ENCODE measurements at places on chromosomes 3 and 15.
A peak's percentile ranks its signal among the peaks of the same experiment; 100 is the strongest.

DNA sequence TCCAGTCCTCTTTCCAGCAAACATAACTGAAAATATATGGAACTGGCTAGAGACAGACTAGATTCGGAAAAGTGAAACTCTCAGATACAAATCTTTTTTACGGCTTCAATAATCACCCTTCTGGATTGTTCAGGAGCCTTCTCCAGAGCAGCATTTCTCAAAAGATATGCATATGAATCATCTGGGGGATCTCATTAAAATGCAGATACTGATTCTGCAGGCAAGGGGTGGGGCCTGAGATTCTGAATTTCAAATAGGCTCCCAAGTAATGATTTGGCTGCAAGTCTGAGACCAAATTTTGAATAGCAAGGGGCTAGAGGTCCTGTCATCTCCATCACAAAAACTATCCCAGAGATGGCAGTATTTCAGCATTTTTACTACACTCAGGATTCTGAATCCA lies 165.4 kb downstream of the CTNNB1 start:
- DNase-seq: no peak

DNA sequence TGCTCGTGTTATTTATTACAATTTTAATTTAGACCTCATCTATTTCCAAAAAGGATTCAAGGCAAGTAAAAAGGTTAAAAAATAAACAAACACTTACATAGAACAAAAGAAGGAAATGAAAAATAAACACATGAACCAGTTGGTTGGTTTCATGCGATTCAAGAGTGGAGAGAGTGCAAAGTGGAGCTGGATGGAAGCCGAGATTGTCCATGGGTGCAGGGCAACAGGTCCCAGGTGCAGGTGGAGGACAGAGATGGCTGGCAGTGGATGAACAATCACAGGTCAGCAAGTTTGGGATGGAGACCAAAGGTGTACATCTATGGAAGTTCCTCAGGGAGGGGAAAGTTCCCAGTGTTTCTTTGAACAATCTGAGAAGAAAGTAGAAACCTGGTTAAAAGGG lies 11.6 kb upstream of the SEMA5B start:
- DNase-seq: no peak

GRCh38 chr3:15781131-15781530 lies 16.6 kb downstream of the ANKRD28 start:
- DNase-seq: no peak

DNA sequence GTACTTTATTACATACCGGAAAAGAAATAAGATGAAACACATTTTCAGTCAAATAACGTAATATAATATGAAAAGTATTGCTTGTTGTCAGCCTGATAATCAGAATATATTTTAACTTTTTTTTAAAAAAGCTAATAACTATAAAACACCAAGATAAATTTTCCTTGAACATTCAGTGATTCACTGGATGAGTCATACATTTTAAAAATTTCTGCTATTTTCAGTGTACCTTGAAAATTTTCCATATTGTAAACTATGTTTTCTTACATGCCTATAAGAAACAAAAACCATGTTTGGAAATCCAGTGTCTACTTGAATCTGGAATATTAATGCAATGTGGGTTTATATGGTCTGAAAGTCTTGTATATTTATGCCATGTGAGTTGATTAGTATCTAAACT lies 36.3 kb upstream of the MEIS2 start:
- peak; percentile 37 for DNase-seq

DNA sequence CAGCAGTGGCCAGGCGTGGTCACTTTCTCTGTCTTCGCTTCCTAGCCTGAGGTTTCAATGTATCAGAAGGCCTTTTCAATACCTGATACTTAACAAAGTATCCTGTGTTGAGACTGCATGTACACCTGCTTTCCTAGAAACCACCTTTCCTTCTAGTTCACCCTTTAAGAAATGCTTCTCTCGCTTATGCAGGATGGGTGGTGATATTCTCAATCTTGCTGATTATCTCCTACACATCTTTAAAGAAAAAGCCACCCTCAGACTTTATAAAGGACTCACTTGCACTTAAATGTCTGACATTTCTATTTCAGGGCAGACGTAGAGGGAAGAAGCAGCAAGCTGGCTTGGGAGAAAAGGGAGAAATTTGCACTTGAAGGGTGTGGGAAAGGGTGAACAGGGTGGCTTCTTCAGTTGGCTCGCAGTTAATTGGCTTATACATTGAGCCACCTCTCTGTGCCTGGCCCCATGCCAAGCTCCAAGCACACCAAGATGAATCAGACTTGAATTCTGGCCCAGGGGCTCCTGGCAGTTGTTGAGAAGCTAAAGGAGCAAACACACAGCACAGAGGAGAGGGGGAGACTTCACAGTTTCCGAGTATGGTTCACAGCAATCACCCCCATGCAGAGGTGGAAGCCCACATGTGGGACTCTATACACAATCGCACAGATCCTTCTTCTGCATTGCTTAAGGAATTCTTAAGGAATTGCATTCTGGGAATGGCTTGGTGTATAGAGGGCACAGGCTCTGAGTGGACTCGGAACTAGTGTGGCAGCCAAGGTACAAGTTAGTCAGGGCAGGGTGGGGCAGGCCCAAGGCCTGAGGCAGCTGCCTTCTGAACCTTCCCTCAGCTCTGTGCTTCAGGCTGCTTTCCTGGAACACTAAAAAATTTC lies 1.3 kb downstream of the ARL6IP5 start:
- peak; percentile 97 for DNase-seq

DNA sequence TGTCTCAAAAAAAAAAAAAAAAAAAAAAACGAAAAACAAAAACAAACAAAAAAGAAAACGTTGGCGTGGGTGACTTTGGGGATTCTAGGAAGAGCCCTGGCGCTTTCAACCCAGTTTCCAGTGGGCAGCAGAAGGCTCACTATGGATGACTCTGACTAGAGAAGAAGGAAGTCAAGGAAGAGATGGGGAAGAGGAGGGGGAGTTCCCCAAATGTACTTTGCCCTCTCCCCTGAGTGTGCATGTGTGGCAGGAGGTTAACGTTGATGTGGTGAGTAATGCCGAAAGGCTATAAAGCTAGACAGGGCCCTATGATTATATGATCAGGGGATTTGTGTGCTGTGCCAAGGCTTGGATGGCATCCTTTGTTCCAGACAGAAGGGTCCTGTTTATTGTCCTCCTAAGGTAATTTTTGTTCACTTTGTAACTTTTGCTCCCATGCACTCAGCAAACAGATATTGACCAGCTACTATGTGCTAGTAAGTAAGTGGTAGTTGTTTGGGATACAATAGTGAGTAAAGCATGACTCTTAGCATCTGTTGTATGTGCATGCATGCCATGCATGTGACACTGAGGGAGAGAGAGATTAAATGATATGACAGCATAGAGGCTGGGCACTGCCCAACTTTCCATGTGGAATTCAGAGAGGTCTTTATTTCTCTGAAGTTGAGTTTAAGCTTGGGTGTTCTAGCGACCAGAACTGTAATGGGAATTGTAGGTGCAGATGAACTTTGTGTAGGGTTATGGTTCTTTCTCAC lies 750 bp upstream of the HHLA2 start:
- DNase-seq: no peak

GRCh38 chr3:52440671-52441070 lies 4.2 kb downstream of the SEMA3G start:
- DNase-seq: no peak

DNA sequence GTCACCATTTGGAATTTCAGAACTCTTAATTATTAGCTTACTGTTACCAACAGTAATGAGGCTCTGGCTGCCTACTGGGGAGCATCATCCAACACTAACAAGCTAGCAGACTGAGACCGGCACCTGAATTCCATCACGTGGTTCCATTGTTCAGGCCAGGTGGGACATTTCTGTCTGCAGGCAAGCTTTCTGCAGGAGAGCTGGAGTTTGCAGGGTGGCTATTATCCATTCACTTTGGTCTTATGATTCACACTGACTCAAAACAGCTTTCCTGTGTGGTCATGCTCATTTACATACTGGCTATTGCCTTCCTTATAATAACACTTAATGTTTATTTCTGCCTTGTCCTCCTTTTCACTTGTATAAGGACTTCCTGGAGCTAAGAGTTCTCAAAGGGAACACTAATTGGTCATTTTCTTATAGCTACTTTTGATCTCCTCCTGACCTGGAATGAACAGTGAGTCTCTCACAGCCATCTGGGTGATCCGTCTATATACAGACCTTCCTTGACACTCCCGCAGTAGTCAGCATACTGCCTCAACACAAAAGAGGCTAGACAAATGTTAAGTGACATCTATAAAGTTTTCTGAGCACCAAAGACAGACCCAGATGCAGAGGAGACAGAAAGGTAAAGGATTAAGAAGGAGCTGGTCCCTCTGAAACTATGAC lies 695.4 kb downstream of the FHIT start:
- no peak for DNase-seq

DNA sequence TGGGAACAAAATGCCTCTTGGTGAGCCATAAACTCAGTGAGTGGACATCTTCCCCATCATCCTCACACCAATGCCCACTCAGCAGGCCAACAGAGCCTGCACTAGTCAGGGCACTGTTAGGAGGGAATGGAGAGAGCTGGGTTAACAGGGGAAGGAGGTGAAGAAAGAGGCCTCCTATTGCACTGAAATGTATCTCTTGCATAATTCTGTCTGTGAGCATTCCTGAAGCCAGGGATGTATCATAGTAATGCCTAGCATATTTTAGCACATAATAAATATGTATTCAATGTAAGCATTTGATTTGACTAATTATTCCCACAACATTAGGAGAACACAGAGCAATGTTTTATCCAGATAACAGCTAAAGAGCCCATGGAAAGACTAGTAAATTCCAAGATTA lies 81.2 kb downstream of the ANO10 start:
- peak; percentile 54 for DNase-seq

DNA sequence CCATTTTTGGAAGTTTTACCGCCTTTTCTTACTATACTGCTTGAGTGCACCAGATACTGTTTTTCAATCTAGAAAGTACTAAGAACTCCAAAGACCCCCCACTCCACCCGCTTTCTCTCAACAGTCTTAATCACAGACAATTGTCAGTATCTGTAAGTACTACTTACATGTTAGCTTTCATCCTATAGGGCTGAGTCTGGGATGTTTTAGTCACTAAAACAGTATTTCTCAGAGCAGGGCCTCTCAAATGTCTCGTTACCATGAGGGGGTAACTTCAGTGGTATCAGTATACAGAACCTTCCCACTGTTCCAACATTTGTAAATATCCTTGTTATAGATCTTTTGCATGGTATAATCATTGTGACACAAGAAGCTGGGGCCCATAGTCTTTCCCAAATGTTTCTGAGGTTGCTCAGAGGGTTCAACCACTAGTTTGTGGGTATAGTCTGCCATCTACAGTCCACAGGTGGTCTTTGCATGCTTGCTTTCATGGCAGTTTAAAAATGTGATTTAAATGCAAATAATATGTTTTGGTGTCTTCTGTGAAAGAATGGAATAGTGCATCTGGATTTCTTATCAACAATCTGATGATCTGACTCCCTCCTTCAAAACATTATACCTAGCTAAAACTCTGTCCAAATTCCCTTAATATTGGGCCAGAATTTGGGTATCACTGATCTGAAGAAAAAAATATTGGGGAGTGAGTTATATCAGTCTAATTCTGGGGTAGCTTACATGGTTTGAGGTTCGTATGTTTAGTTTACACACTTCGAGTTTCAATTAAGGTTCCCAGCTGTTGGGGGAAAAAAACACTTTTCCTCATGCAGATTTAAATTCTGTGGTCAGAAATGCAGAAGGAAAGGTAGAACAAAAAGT lies 18.0 kb upstream of the DNAJC13 start:
- DNase-seq: peak; percentile 84

DNA sequence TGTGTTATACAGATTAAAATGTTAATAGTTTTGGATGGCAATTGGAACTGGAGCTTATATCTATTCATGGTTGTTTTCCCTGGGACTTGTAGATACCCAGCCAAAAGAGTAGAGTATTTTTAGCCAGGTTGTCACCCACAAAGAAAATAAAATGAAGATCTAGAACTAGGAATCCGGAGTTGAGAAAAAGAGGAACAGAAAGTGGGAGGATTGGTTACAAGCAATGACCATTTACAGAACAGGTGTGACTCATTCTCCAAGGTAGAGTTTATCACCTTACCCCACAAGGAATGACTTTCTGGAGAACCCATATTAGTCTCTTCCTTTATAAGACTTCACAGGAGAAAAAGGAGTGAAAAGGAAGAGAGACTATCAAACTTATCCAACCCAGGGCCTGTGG lies 99.8 kb downstream of the TMEM108 start:
- DNase-seq: no peak
